ENCODE measurements at places on chromosomes 6 and 20.
A peak's percentile ranks its signal among the peaks of the same experiment; 100 is the strongest.

- DNase-seq = no peak
Observed at GRCh38 chr6:165183071-165183470, 126.3 kb downstream of the C6orf118 start.

DNA sequence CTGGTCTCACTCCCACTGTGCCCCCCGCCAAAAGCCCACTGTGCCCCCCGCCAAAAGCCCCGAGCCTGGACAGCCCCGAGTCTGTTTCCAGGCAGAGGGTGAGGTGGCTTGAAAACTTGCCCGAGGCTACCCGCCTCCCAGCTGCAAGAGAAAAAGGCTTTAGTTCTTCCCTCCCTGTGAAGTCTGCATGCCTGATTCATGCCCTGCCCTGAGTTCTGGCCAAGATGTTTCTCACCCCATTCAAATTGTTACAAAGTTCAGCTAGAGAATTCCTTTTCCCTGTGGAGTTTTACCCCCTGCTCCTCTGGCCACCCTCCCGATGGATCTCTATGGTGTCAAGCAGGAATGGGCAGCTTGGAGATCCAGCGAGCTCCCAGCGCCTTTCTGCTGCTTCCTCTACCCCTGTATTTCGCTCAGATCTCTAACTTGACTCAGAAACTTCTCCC lies 298.8 kb upstream of the MAP3K7 start:
- no peak for DNase-seq

GRCh38 chr6:31357886-31358285 lies 907 bp upstream of the HLA-B start:
- no peak for DNase-seq

GRCh38 chr6:137926207-137926731 lies 59.2 kb downstream of the TNFAIP3 start:
- no peak for DNase-seq

- no peak for DNase-seq
Observed at GRCh38 chr6:116761779-116762178, 3.7 kb downstream of the FAM162B start.

GRCh38 chr20:40765814-40766480 lies 76.9 kb upstream of the MAFB start:
- DNase-seq = no peak

GRCh38 chr6:154380741-154381140 lies 24.1 kb upstream of the IPCEF1 start:
- no peak for DNase-seq

DNA sequence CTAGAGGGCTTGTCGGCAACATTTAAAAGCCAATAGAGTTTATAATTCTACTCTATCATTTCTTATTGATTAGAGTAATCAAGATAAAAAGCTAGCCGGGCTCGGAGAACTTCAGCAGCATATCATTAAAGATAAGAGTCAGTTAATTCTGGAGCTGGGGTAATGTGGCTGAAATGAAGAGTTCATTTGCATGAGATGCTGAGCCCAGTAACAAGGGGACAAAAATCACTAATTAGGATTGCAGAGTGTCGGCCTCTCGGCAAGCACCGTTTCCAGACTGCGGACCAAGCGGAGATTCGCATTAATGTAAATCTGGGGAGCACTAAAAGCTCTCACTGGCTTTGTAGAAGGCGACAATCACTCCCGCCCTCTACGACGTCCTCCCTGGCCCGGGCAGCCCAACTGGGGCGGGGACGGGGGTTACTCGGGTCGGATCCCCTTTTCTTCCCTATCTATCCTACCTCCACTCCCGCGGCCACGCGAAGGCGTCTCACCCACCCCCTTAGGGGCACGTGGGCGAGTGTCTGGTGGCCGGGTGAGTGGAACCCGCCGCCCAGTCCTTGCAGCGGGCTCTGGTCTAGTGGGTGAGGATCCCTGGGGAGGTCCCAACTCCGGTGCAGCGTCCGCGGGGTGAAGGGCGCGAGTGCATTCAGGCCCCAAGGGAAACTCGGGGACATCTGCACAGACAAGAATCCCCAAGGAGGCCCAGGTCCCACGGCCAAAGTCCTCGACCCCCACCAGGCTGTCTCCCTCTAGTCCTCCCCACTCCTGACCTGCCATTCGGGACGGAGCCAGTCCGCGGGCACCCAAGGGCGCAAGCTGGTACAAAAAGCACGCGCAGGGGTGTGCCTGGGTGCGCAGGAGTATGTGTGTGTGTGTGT lies 42.2 kb upstream of the OSTM1 start:
- DNase-seq = peak; percentile 59

DNA sequence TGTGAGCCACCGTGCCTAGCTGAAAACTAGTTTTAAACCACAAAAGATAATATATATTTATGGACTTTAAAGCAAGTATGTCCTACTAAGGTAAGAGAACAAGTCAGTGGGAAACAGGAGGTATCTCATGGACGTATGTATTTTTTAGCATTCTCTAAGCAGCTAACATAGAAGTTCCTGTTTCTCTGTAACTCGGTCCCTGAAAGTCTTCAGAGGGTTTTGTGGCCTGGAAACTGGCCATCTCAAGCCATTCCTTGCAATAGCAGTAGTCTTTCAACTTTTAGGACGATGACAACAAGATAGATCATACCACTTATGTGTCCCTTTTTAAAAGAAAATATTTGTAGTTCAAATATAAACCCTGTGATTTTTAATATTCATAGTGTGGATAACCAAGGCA lies 95.6 kb upstream of the RALGAPA2 start:
- DNase-seq = no peak
